ENCODE measurements at places on chromosomes 1 and 21.

GRCh38 chr1:15993666-15994065 lies 10.4 kb upstream of the SRARP start:
- DNase-seq, result no peak

DNA sequence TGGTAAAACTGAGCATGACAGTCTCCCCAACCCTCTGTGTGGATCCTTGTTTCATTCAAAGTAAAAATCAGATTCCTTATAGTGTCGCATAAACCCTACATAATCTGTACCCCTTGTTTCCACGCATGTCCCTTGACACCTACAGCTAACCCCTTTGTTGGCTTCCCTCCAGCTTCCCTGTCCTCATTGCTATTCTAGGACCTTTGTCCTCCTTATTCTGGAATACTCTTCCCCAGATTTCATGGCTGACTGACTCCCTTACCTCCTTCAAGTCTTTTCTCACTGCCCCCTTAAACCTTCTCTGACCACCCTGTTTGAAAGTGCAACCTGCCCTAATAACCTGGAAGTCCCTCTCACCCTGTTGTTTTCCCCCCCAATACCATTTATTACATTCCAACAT lies 4.0 kb downstream of the RNF11 start:
- DNase-seq, result no peak

DNA sequence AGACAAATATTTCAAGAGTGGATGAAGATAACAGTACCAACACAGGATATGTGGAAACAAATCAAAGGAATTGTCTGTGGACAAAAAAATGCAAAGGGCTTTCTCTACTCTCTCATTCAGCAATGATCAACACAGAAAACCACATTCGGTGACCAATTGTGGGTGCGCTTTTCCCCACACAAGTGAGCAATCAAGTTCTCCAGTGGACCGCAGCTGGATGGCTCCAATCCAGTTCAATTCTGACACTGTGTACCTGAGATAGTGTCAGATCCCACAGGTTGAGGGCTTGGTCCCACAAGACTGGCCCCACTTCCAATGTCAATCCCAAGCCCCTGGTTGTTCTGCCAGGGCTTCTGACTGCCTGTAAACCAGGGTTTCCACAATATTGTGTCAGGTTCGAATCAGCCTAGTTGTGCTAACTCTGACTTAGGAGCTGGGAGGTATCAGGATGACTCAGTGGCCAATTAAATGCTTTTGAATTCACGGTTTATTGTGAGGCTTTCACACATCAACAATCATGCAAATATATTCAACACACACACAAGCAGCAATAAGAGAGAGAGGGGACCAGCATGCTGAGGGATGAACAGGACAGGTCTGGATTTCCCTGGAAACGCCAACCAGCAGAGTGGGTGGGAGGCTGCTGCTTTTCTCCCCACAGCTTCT lies 87.0 kb upstream of the BTG3 start:
- DNase-seq, result no peak

GRCh38 chr1:175250027-175250426 lies 57.5 kb upstream of the KIAA0040 start:
- DNase-seq, result no peak

DNA sequence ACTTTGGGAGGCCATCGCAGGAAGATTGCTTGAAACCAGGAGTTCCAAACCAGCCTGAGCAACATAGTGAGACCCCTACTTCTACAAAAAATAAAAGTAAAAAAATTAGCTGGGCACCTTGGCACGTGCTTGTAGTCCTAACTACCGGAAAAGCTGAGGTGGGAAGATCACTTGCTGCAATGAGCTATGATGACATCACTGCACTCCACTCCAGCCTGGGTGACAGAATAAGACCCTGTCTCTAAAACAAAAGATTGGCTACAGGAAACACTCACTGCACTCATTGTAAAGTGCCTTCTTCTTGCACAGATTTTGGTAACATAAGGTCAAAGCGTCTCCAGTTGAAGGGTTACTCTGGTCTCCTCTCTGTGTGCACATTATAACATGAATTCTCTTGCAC lies 305.7 kb downstream of the TM2D1 start:
- no peak for DNase-seq

DNA sequence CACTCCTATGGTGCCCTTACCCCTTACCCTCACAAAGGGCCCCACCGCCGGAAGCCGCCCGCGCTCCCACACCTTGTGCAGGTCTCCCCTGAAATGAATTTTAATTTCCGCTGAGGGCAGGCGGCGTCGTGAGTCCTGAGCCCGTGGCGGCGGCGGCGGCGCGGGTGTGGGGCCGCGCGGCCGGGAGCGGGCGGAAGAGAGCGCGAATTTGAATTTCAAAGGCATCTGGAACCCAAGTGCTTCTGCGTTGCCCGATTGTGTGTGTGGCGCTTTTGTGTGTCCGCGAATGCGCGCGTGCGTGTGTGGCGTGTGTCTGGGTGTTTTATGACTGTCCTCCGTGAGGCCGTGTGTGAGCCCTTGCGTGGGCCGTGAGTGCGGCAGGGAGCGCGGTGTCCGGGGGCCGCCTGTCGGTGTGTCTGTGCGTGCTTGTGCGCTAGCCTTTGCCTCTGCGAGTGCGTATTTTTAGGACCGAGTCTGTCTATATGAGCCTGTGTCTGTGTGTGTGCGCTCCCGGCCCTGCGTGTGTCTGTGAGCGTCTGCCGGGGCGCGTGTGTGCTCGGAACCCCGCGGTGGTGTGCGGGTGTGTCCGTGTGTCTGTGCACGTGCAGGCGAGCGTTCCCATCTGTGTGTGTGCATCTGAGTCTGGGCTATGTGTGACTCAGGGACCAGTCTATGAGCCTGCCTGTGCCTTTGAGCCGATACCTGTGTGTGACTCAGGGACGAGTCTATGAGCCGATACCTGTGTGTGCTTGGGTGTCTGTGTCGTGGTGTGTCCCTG lies 7.9 kb upstream of the ADGRB2 start:
- DNase-seq, result no peak

DNA sequence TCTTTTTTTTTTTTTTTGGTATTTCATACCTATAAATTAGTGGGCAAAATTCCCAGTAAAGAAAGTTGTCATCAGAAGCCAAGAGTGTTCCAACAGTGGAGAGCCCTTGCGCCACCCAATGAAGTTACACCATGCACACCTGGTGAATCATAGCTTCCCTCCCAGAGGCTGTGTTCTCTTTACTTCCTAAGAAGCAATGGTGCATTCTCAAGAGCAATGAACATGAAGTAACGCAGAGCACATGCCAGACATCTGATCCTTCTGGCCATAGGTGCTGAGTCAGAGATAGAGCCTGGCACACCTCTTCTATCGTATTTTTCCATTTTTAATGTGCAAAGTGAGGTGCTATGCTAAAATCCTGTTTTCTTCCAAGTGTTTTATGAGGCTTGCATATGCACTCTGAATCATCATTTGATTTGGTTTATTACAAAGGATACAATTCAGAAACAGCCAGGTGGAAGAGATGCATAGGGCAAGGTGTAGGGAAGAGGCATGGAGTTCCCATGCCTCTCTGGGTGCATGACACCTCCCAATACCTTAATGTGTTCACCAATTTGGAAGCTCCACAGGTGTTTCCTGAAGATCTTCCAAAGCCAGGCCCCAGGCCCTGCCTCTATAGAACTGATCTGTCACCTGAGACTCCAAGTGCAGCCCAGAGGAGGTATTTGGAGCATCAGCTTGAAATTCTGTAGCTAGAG lies 408.0 kb downstream of the SIPA1L2 start:
- DNase-seq, result no peak

GRCh38 chr21:18771845-18772380 lies 368.3 kb upstream of the TMPRSS15 start:
- no peak for DNase-seq

DNA sequence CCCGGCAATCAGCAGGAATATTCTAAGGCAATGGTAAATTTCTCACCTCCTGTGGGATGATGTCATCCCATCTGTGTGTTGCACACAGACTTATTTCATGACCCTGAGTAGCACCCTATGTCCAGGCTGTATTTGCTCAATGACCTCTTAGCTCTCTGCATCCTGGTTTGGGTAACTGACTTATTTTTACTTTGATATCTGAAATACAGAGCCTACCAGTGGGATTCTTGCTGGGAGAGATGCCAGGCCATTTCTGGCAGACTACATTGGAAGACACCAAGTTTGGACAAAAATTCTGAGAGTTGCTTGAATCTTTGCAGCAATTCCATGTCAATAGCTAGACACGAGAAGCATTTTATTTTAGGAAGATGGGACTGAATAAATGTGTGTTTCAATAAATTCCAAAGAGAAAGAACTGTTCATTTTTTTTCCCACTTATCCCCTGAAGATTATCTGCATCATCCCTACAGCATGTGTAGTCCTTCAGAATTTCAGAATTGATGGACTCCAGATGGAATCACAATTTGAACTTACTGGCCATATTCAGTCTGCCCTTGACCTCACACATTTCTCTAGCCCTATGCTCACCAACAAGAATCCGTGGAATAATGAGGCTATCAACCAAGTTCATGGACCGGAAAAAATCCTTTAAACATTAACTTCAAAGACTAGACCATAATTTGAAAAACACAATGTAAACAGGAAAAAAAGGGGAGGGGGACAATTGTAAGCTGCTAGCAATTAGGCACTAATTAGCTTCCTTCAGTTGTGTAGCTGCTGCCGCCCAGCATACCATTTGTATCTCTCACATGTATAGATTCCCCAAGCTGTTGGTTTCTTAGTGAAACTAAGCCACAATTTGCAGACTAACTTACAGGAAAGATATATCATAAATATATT lies 226.5 kb downstream of the HMCN1 start:
- no peak for DNase-seq

GRCh38 chr1:221761354-221762002 lies 19.6 kb upstream of the DUSP10 start:
- no peak for DNase-seq

- DNase-seq, result no peak
Observed at GRCh38 chr1:207752456-207752998, 673 bp downstream of the CD46 start.

GRCh38 chr1:180743868-180744267 lies 112.0 kb downstream of the XPR1 start:
- no peak for DNase-seq

GRCh38 chr1:162639718-162640117 lies 7.5 kb downstream of the DDR2 start:
- DNase-seq, result no peak

DNA sequence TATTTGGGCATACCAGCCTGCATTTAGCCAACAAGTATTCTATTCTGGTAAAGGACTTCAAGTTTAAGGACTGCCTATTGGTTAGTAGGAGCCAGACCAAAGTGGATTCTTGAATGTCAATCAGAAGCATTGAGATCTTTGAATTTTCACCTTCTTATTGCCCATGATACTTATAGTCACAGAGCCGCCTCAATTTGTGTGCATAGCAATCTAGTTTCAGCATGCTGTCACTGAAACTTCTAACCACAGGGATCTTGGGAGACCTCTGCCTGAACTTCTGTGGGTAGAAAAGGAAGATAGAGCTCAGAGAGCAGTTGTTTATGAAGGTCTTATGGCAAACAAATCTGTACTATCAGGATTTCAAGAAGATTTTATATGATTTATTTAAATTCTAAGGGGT lies 501.4 kb upstream of the USP24 start:
- no peak for DNase-seq
